ENCODE measurements at places on chromosomes 2 and 18.

DNA sequence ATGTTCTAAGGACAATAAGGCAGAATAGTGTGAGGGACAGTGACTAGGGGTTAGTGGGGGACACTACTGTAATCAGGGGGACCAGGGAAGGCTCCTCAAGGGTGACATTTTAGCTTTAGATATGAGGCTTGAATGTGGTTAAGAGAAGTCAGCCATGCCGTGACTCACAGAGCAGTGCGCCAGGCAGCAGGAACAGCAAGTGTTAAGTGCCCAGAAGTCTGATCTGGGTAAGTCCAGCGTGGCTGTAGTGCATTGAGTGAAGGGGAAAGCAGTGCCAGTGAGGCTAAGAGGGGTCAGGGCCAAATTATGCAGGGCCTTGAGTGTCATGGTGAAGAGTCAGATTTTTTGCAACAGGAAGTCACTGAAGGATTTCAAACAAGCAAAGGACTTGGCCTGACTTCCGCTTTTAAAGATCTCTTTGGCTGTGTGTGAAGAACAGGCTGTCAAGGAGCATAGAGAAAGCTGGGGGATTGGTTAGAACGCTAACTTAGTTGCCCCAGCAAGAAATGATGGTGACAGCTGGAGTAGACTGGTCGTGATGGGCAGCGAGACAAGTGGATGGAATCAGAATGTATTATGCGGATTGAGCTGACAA is 151.5 kb downstream of the MSH2 start:
- no peak for DNase-seq

GRCh38 chr2:222810044-222810443 is 50.8 kb upstream of the ACSL3 start:
- no peak for DNase-seq

DNA sequence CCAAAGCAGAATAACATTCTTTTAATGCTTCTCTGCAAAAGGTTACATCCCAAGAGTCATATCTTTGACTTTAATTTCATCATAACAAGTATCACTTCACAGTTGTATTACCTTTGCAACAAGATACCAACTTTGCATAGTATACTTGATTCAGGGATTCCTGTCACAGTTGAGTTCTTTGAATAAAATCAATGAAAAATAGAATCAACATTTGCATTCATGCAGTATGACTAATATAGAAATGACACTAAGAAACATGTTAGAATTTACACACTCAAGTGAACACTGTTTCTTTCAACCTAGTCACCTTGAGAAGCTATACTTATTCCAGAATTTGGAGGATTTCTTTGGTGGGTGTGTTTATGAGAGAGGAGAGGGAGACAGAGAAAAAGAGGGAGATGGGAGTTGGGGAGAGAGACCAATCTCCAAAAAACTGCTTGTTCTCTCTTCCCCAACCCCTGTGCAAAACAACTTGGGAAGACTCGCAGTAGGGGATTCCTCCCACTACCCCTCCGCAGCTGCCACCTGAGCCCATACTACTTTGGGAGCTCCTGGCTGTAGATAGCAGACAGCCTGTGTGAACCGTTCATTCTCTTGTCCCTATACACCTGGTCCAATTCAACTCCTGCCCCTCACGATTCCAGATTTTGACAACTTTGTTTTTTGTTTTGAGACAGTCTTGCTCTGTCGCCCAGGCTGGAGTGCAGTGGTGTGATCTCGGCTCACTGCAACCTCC is 57.7 kb downstream of the PELI1 start:
- no peak for DNase-seq

GRCh38 chr2:207224791-207225482 is 59.2 kb upstream of the KLF7 start:
- DNase-seq: no peak

- DNase-seq: no peak
Measured at GRCh38 chr2:202378001-202378400, 1.9 kb downstream of the BMPR2 start.

- no peak for DNase-seq
Measured at GRCh38 chr2:98142106-98142791, 55.3 kb downstream of the VWA3B start.

DNA sequence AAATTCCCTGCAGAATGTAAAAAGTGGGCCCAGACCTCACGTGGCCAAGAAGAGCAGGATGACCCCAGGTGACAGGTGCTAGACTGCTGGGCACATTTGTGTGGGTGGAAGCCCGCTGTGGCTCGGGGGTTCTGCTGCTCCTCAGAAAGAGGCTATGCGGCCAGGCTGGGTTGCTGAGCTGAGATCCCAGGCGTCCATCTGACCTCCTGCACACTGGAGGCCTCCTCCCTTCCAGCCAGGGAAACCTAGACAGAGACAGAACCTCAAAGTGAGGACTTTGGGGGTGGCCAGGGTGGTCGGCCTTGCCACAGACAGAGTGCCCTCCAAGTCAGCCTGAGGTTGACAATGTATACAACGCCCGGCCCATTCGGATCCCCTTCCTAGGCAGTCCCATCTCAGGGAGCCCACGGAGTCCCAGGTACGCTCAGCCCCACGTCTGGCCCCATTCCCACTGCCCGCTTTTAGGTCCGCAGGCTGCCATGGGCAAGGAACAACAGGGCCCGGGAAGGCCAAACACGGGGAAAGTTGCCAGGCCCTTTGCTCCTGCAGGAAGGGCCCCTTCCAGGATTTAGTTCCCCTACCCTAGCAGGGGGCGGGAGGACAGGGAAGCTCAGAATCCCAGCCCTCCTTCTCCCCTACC is 75.6 kb downstream of the KIAA2012 start:
- no peak for DNase-seq

DNA sequence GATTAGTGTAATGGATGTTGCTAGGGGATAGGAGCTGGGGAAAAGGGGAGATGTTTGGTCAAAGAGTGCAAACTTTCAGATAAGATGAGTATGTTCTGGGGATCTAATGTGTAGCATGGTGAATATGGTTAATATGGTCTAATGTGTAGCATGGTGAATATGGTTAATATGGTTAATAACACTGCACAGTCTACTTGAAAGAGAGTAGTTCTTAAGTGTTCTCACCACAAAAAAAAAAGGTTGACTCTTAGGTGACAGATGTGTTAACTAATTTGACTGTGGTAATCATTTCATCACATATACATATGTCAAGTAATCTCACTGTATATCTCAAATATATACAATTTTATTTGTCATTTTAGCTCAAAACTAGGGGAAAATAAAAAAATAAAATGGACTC is 121.3 kb upstream of the CD226 start:
- DNase-seq: no peak

GRCh38 chr2:221810245-221810644 is 238.1 kb upstream of the EPHA4 start:
- DNase-seq: no peak

- DNase-seq: no peak
Measured at GRCh38 chr18:8348051-8348720, 261.1 kb upstream of the RAB12 start.

DNA sequence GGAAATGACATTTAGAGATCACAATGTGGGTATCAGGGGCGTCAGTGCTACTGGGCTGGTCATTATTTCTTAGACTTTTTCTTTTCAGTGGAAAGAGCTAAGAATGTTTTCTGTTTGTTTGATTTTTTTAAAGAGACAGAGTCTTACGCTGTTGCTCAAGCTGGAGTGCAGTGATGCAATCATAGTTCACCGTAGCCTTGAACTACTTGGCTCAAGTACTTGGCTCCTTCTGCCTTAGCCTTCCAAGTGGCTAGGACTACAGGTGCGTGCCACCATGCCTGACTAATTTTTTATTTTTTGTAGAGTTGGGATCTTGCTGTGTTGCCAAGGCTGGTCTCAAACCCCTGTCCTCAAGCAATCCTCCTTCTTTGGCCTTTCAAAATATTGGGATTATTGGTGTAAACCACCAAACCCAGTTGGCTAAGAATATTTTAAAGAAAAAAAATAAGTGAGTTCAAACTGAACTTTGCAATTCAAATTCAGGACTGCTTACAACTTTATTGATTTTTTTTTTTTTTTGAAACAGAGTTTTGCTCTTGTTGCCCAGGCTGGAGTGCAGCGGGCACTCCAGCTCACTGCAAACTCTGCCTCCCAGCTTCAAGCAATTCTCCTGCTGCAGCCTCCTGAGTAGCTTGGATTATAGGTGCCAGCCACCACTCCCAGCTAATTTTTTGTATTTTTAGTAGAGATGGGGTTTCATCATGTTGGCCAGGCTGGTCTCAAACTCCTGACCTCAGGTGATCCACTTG is 154.2 kb downstream of the MIB1 start:
- no peak for DNase-seq

DNA sequence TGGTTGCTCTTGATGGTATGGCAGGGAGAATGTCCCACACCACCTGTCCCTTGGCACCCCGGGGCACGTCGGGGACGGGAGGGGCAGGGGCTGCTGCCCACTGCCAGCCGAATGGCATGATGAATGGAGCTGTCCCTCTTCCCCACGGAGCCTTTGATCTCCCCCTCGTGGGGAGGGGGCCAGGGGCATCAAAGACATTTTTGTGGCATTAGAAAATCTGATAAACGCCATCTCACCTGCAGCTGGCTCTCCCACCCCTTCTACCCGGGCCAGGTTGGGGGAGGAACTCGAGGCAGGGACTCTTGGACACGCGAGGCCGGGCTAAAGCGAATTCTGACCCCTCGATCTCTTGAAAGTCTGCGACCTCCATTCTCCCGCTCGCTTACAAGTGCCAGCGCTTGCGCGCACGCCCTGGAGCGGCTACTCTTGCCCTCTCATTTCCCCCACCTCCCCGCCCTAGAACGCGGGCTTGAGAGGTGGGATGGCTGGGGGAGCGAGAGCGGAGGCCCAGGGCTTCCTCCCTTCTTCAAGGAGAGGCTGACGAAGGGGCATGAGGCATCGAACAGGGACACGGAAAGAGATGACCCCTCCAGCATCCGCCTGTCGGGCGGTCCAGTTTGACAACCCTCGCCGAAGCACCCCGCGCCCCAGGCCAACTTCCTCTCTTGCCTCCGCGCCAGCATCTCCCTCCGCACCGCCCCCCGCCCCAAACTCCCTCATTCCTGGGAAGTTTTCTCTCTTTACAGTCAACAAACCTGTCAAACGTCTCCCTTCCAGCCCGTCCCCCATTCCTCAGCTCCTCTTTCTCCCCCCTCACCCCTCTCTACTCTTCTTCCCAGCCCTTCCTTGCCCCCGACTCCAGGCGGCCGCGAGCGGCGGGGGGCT is 692 bp upstream of the WNT6 start:
- DNase-seq: no peak

- DNase-seq: no peak
Measured at GRCh38 chr2:145860083-145860482, 1340.2 kb upstream of the ZEB2 start.

DNA sequence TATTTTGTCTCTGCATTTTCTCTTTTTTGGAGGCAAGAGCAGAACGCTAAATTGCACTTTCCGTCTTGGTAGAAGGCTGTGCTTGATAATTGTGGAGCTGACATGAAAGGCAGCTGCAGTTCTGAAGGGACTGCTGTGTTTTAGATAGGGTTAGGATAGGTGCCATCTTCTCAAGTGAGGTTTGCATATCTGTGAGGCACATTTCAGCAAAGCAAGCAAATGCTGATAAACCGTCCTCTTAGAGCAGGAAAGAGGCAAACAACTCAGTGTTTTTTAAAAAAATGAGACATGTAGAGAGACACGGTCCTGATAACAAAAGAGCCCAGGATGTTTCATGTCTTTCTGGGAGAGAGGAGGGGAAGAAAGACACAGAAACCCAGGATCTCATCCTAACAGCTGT is 217.7 kb downstream of the SOCS6 start:
- no peak for DNase-seq

DNA sequence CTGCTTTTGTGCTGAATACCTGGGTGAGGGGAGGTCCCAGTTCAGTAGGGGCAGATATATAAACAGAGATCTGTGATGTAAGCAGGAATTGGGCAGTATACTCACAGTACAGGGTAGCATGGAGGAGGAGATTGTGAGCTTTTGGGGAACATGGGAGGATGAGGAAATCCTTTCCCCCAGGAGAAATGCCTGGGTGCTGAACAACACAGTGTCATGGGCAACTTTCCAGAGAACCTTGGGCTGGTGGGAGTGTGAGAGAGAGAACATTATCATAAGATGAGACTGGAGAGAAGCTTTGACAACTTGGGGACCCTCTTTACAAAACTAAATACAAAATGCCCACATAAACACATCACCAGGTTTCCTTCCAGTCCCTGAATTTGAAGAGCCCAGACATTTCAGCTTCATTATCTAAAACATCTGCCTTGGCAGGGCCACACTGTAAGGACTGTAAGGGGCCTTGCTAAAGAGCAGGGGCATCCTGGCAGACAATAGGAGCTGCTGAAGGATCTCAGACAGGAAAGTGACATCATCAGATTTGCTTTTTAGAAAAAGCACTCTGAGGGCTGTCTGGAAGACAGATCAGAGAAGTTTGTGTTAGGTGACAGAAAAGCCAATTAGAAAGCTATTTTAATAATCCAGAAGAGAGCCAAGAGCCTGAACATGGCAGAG is 303.1 kb upstream of the FBXO11 start:
- DNase-seq: no peak

DNA sequence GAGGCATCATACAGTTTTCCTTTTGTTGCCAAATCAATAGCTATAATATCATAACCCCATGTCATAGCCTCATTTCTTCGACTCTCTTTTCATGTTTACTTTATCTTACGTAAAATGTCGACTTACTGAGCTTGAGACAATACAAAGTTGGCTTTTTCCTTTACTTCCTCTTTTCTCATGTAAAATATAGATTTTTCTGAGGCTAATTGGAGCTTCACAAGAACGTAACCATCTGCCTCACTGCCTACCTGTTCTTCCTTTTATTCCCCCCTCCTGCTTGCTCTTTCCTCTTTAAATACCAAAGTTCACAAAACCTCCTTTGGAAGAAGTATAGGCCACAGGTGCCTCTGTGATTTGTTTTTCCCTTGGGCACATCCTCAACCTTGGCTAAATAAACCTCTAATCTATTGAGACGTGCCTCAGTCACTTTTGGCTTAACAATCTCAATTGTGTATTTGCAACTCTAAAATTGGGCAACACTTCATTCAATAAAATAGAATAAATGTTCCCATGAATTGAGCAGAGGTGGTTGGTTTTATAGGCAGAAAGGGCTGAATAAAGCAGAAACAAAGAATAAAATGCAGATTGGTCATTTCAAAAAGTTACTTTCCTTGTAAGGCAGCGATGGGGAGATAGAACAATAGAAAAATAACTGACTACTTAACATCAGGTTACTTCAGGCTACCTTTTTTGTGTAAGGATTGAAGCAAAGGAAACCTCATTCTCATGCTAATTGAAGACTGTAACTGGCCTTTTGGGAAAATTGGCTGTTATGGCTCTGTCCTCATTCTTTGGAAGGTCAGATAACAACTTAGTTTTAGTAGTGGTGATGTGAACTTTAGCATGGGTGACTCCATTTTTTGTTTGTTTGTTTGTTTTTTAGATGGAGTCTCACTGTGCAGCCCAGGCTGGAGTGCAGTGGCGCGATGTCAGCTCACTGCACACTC is 21.3 kb downstream of the COMMD1 start:
- DNase-seq: no peak

- no peak for DNase-seq
Measured at GRCh38 chr2:208093128-208093527, 31.2 kb downstream of the CRYGD start.

- no peak for DNase-seq
Measured at GRCh38 chr18:58592223-58593214, 36.4 kb downstream of the ALPK2 start.

Measured in CD4-positive, CD25-positive, alpha-beta regulatory T cell (primary cell).